ENCODE measurements at places on chromosomes 16 and 17.
A peak's percentile ranks its signal among the peaks of the same experiment; 100 is the strongest.

DNA sequence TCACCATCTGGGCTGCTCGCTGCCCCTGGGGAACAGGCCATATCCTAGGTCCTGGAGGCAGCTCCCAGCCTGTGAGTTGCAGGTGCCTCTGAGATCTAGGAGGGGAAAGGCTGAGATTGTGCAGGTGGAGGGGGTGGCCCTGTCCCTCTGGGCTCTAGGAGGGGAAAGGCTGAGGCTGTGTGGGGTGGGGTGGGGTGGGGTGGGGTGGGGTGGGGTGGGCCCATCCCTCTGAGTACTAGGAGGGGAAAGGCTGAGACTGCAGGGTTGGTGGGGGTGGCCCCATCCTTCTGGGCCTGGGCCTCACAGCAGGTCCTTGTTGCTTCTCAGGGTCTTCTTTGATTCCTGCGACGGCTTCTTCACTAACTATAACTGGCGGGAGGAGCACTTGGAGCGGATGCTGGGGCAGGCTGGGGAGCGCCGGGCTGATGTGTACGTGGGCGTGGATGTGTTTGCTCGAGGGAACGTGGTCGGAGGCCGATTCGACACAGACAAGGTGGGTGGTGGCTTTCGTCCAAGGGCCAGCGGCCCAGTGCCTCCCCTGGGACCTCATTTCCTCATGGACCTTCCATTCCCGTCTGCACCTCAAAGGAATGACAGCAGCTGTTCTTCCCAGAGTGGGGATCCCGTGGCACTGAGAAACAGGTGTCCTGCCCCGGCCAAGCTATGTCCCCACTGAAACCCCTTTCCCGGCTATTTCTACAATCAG is 7.1 kb downstream of the ENGASE start:
- no peak for DNase-seq

GRCh38 chr16:12426122-12426521 is 377.6 kb downstream of the CPPED1 start:
- no peak for DNase-seq

DNA sequence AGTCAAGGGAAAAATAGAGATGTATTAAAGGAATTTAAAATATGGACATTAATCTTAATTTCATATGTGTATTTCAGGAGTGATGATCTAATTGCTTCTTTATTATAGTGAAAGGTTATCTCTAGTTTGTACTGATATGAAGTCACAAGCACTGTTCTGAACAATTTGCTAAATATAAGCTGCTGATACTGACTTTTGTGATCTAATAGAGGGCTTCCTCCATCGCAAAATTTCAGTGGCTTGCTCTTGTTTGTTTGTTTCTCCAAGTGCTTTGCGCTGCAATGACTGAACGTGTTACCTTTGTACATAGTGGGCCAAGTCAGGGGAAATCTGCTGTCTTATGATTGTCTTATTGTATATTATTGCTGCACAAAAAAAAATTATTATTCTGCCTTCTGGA is 307.0 kb downstream of the KCNJ2 start:
- no peak for DNase-seq

- DNase-seq: peak; percentile 78
These were observed 52.0 kb downstream of the CBFA2T3 start for GRCh38 chr16:88924834-88925539.

DNA sequence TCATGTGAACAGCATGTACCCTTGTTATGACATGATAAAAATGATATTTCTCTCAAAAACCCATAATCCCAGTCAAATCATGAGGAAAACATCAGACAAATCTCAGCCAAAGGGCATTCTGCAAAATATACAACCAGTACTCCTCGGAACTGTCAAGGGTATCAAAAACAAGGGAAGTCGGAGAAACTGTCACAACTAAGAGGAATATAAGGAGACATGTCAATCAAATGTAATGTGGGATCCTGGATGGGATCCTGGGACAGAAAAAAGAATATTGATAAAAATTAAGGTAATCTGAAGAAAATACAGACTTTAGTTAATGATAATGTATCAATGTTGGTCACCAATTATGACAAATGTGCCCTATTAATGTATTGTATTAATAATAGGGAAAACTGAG is 15.6 kb upstream of the CDYL2 start:
- DNase-seq: no peak

- no peak for DNase-seq
These were observed at the start of gene SDR42E1 for GRCh38 chr16:82011199-82011641. Gene SDR42E1 (minus strand): TSS chr16:82011470. CDS start chr16:82000858, 10,612 bp downstream.

All from RKO (cell line).